ENCODE measurements at places on chromosomes 6 and 20. TPM values are rescaled to one million over a fixed set of nuclear protein-coding genes. Genes with fewer than 3 reads are reported as not detected.

DNA sequence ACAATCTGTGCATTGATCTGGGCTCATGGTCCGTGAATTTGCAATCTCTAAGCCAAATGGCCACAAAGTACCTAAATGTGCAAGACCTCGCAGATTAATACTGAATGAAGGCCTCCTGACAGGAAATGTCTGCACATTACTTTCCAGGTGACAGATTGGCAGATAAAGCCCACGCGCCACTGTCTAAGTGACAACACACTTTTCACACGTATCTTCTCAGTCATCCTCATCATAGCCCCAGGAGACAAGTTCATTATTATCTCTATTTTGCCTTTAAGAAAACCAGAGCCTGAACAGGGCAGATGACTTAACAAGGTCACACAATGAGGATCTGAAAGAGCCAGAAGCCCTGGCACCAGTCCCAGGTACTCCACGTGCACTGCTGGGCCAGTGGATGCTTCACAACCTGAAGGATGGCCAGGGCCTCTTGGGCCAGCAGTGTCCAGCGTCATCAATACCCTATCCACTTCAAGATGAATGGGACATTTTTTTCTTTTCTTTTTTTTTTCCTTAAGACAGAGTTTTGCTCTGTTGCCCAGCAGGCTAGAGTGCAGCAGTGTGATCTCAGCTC lies 266.3 kb downstream of the PTPRT start:
- DNase-seq = no peak

- DNase-seq = no peak
Observed at GRCh38 chr20:52004018-52004417, 187.6 kb downstream of the ZFP64 start.

DNA sequence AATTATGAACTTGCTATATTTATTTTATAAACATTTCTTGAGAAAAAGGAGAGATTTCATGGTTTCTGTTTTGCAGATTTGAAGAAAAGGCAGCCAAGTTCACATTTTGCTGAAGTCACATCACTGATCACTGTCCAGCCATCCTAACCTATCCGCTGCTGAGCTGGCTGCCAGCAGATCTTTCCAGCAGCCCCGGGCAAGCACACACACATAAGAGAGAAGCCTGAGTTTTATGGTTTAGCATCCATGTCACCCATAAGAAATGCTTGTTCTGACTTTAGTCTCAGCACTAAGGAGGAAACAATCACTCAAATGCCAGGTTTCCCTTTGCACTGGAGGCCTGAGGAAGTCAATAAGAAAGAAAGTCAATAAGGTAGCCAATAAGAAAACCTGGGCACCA lies 287.1 kb downstream of the SMOC2 start:
- DNase-seq = no peak

DNA sequence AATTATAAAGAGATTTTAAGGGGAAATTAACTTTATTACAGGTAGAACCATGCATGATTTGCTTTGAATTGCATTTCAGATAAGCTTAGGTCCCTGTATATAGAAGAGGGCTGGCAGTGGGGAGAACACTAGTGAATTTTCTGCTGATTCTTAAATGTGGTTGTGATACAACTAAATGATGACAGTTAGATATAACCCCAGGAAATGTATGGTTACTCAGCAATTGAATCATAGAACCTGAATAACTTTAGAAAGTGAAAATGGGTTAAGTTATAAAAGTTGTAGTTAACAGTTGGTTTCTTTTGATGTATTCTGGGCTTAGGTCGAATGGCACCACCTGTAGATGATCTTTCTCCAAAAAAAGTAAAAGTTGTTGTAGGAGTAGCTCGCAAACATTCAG lies 70.1 kb downstream of the PHF3 start:
- DNase-seq = no peak

- no peak for DNase-seq
Observed at GRCh38 chr6:45175272-45175671, 152.9 kb upstream of the RUNX2 start.

- peak; percentile 60 for DNase-seq
Observed at GRCh38 chr6:166465671-166466087, 82.9 kb upstream of the MPC1 start.

GRCh38 chr6:87903323-87903722 lies 144.3 kb upstream of the SPACA1 start:
- no peak for DNase-seq

The MICB gene
- total RNA-seq = 19.2 TPM

- peak; percentile 89 for DNase-seq
Observed at GRCh38 chr6:26156105-26156849, 69.0 kb downstream of the HFE start.

The RBBP8NL gene
- total RNA-seq = not detected

DNA sequence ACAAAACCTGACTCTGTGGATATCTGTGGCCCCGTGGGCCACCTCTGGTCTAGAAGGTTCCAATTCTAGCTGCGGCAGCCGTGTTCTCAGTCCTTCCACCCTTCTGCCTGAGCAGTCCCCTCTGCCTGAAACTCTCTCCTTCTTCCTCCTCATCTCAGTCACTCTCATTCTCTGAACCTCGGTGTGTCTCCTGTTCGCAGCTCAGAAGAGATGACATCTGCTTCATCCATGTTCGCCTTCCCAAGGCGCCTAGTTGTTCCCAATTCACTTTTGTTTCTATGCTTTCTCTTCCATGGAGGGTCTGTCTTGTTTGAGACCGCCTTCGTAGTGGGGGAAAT lies 95.5 kb downstream of the CEBPB start:
- DNase-seq = no peak

GRCh38 chr20:61730631-61731362 lies 334.9 kb downstream of the TAF4 start:
- DNase-seq = no peak

The AAR2 gene
- 22.2 TPM for total RNA-seq

DNA sequence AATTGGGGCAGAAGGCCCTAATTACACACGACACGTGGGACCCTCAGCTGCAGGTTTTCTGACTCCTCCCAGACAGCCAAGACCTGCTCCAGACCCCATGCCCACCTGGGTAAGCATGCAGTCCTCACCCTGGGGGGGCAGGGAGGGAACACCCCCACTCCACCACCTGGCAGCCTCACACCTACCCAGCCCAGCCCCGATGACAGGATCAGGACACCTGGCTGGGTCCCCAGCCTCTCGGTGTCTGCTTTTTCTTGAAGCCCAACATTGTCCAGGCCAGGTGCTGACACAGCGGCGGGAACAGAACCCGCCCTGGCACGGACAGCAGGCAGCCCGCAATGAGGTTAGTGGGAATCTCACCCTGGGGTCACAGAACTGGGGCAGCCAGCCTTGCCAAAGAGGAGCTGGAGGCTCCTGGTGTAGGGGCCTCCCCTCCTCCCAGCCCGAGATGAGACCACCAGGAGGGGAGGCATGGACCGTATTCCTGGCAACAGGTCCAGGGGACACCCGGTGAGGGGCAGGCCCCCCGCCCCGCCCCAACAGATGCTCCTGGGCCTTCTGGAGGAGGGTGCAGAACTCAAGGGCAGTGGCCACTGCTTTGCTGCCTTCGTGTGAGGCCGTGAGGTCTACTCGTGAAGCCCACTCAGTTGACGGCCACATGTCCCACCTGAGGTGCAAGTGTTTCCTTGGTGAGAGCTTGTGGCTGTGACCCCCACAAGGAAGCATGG lies 103.8 kb downstream of the DLL1 start:
- no peak for DNase-seq

DNA sequence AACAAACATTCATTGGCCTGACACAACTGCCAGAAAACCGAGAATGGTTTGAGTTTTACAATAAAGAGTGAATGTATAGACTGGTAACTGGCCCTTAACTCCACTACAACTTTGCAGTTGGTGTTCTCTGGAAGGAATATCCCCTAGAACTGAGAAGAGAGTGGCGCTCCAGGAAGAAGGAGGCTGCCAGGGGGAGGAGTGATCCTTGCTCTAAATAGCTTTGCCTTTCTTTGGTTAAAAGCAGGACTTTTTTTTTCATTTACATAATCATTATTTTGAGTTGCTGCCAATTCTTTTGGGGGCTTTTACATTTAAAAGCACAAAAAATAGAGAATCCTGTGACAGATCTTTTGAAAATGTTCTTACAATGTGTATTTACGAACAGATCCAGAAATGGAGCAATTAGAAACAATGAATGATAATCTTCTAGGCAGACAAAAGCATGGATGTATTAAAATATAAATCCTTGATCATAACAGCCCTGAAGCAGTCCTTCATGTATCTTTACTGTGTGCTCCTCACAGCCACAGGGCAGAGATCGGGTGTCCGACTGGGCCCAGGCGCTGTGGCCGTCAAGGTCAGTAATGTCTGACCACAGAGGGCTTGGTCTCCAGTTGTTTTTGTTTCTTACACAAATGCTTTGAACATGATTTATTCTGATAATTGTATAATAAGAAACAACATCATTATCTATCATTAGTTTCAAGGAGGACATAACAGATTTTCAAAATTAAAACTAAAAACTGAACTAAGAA lies 612.2 kb downstream of the HDGFL1 start:
- DNase-seq = no peak

The VEGFA gene
- total RNA-seq = 39.4 TPM

GRCh38 chr6:45420083-45420908 lies 42.6 kb upstream of the SUPT3H start:
- DNase-seq = peak; percentile 25
